NCI-H226 (cell line): ENCODE measurements at places on chromosomes 11 and 22.
A peak's percentile ranks its signal among the peaks of the same experiment; 100 is the strongest.

GRCh38 chr11:68810164-68810563, 31.6 kb downstream of the CPT1A start:
- DNase-seq = no peak

DNA sequence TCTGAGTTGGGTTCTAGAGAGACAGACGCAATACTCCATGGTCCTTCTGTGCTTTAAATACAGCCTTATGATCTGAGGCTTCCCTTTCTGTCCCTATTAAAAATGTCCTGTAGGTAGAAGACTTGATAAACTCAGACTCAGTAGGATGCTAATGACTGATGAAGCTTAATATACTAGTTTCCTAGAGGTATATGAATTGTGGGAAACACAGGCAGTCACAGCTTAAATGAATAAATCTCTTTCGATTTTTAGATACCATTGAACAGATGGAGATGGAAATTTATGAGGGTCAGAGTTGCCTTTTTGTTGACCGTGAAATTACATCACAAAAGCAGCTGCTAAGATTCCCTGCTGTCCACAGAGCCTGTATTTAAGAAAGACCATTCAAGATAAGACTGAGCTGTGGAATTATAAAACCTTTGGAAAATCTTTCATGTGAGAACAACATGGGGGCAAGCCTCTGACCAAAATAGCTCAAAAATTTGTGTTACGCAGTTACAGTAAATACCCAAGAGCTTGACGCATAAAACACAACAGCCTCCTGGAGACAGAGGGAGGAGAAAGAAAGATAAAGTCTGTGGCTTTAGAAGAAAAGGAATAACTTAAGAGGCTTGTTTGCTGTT, 172.3 kb downstream of the AASDHPPT start:
- DNase-seq = no peak

GRCh38 chr11:74570266-74571061, 21.9 kb upstream of the POLD3 start:
- DNase-seq = peak; percentile 7

DNA sequence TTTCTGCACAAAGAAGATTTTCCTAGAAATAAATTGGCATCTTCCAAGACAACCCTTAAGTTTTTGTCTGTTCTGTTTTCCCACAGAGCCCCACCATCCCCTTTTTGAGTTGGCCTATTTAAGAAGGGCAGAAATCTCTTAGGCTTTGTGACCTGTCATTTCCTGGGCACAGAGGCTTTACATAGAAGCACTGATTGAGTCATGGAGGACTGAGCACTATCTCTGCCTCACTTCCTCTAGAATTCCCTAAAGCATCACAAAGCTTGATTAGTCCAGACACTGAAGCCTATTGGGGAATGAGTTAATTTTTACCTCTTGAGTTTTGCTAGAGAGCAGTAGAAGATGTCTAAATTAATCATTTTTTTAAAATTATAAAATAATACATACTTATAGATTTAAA, 25.4 kb downstream of the TRIM44 start:
- peak; percentile 47 for DNase-seq

DNA sequence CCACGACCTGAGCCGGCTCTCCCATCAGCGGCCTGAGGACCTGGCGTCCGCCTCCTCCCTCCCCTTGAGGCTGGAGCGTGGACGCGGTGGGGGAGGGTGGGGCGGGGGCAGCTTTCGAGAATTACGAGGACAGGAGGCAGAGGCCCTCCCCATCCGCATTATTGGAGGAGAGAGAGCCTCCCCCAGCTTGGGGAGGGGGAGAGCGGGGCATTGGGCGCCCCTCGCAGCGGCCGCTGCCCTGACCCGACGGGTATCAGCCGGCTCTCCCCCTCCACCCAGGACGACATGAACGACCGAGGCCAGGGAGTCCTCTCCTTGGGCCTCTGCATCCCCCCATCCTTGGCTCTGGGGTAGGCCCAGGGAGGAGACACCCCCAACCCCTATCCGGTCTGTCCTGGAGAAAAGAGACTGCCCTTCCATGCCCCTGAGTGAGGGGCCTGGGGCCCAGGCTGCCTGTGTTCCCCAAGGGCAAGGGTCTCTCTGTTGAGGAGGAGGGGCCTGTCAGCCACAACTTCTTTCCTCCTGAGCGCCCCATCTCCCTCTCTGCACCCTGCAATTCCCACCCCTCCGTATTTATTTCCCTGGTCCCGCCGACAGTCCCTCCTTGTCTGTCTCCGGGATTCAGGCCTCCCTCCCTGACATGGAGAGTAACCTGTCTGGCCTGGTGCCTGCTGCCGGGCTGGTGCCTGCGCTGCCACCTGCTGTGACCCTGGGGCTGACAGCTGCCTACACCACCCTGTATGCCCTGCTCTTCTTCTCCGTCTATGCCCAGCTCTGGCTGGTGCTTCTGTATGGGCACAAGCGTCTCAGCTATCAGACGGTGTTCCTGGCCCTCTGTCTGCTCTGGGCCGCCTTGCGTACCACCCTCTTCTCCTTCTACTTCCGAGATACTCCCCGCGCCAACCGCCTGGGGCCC, 495 bp downstream of the GPR137 start:
- no peak for DNase-seq

GRCh38 chr11:103494491-103494890, 385.3 kb downstream of the DYNC2H1 start:
- DNase-seq = no peak

DNA sequence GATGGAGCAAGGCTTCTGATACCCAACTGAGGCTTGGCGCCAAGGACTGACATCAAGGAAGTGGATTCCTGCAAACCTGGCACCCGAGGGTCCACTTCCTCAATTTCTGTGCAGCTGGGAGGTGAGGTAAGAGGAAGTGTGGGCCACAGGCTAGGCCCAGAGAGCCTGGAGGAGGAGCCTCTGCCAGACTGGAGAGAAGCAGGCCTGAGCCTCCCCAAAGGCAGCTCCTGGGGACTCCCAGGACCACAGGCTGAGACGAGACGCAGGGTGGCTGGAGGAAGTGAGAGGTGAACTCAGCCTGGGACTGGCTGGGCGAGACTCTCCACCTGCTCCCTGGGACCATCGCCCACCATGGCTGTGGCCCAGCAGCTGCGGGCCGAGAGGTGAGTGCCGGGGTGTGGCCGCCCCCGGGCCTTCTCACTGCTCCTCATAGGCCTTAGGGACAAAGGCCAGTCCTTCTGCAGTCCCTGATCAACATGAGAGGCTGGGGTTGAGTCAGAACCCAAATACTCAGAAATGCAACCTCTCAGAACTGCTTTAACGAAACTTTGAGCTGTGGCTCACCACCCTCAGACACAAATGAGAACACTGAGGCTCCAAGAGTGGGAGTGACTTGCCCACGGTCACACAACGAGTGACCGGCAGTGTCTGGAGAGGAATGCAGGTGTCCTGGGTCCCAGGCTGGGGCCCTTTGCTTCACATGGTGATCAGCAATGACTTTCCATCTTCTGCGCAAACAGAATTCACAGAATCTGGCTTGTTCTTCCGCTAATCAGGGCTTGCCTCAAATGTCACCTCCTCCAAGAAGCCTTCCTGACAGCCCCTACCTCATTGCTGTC, at the start of gene NCF4:
TSS of gene NCF4 (plus strand) at position 186 of the 839 bp plus-strand sequence. CDS start at position 352, 166 bp downstream.
- no peak for DNase-seq

DNA sequence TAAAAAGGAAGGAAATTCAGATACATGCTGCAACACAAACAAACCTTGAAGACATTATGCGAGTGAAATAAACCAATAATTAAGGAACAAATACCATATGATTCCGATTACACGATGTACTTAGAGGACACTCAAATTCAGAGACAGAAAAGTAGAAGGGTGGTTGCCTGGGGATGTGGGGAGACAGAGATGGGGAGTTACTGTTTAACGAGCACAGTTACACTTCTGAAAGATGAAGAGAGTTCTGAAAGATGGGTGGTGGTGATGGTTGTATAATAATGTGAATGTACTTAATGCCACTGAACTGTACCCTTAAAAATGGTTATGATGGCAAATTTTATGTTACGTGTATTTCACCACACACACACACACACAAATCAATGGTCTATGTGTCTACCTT, 14.7 kb downstream of the ZBTB44 start:
- DNase-seq = no peak

DNA sequence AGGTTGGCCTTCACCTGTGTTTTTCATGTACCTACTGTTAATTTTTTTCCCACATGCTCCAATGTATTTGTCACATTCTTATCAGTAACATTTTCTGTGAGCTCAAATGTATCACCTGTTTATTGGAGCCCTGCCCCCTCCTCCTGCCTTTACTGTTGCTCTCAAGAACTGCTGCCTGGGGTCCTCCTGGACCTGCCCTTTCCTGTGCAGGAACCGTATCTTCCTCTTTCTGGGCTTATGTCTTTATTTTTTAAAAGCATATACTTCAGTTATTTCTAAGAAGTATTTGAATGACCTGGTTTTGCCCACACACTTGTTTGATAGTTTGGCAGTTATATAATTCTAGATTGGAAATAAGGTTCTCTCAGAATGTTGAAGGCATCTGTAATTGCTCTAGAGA, 5.9 kb downstream of the FAM118B start:
- no peak for DNase-seq

DNA sequence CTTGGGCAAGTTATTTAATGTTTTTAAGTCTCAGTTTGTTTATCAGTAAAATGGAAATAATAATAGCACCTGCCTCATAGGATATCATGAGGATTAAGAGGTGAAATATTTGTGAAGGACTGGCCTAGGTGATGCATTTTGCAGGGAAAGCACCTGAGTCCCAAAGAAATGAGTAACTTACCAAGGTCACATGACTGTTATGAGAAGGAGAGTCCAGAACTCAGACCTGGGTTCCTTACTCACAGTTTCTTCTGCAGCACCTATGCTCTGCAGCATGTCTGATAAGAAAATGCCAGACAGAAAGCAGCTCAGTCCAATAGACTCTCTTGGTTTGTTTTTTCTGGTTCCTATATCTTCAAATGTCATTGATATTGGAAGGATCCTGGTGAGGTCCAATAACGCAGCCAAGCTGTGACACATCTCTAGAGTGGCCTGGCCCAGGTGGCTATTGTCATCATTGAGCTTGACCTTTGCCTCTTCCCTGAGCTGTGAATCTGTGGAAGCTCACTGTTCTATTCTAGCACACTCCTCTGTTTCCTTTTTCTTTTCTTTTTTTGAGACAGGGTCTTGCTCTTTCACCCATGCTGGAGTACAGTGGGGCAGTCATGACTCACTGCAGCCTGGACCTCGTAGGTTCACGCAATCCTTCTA, 174.7 kb upstream of the NAV2 start:
- no peak for DNase-seq

- no peak for DNase-seq
These were observed 69.9 kb downstream of the MPPED1 start for GRCh38 chr22:43481568-43482317.

GRCh38 chr22:31247726-31248125, 35.6 kb downstream of the LIMK2 start:
- no peak for DNase-seq

DNA sequence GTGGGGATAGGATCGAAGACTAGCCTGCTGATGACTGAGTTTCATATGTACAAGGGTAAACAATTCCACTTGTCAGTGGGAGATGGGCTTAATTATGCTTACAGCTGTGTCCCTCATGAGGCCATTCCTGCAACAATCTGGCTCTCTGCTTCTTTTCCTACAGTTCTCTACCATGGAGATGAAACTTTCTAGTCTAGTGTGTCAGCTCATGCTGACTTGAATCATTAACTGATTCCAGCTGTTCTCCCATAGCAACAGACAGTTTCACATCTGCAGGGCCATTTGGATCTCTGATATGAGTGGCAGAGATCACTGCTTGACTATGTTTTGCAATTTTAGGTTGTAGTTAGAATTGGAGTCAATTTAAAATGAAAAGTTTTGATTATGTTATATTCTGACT, 1251.7 kb upstream of the RAG2 start:
- no peak for DNase-seq

GRCh38 chr22:37051391-37052385, at the start of gene KCTD17:
KCTD17 (plus strand) TSS chr22:37051742; CDS start chr22:37051761, 19 bp downstream.
- peak; percentile 58 for DNase-seq

DNA sequence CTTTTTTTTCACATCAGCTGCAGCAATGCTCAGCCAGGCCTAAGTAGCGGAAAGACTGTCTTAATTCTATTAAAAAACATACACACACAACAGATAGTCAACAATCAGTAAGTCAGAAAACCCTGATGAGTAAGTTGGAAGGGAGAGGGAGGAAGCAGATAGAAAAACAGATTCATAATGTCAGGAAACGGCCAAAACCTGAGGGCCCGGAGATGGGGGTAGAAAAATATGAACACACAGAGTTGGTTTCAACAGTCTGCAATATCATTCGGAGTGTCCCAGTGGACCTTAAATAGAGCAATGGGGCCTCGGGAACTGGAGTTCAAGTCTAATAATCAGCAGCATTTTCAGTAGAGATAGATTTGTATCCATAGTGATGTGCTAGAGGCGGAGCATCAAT, 14.8 kb downstream of the LRRC55 start:
- no peak for DNase-seq

- DNase-seq = no peak
These were observed 31.4 kb downstream of the RSPH14 start for GRCh38 chr22:23110190-23110921.

- no peak for DNase-seq
These were observed 758 bp downstream of the MCAM start for GRCh38 chr11:119316016-119316728.

DNA sequence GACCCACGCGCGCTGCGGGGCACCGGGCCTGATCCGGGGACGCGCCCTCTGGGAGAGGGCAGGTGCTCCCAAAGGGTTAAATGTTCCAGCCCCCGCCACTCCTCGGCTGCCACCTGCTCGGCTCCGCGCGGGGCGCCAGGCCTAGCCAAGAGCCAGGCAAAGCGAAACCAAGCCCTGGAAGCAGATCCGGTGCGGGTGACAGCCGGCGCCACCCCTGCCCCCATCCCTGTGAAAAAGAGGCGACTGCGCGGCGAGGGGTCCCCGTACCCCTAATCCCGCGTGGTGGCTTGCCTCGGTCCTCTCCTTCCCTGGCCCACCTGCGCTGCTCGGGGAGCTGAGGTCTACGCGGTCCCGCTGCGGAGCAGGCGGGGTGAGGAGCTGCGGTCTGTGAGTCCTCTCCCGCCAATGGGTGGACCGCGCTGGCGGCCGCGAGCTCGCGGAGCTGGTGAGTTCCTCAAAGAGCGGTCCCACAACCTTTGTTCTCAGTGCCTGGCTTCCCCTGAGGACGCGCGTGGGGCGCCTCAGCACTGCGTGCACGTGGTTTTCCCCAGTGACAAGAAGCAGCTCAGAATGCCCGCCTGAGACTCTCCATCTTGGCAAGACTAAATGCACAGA, at the start of gene ME3:
TSS of gene ME3 (minus strand) at position 610 of the 615 bp plus-strand sequence.
- peak; percentile 49 for DNase-seq

DNA sequence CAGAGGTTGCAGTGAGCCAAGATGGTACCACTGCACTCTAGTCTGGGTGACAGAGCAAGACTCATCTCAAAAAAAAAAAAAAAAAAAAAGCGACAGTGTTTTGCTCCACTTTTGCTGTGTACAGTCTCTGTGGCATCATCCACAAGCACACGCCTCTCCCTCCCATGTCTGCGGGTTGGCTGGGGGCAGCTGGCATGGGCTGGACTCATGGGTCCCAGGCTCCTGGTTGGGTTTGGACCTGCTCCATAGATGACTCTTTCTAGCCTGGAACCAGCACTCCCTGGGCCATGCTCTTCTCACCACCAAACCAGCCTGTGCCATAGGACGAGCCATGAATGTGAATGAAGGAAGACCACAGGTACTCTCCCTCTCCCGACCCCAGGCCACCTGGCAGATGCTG, 7.9 kb upstream of the WNT11 start:
- no peak for DNase-seq

GRCh38 chr11:59630493-59630892, 14.9 kb upstream of the OSBP start:
- DNase-seq = no peak
